ENCODE measurements at places on chromosomes 3 and 15.

GRCh38 chr3:106508331-106508893 is 639.6 kb upstream of the CBLB start:
- no peak for DNase-seq

- DNase-seq = no peak
Observed at GRCh38 chr3:9673082-9673481, 23.8 kb downstream of the MTMR14 start.

- no peak for DNase-seq
Observed at GRCh38 chr3:197846491-197846890, 55.4 kb downstream of the LRCH3 start.

DNA sequence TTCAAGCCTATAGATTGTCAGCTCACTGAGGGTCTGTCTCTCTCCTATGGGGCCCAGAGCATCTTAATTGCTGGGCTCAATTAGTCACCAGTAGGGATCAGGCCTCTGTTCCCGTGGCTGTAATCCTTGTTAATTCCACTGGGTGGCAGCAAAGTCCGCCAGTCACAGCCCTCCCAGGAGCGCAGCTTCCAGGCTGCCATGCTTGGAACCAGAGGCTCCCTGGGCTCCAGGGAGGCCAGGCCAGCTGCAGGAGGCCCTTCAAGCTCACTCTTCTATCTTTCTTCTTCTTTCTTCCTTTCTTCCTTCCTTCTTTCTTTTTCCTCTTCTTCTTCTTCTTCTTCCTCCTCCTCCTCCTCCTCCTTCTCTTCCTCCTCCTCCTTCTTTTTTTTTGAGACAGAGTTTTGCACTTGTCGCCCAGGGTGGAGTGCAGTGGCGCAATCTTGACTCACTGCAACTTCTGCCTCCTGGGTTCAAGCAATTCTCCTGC is 14.4 kb downstream of the RNU5B-1 start:
- peak; percentile 58 for DNase-seq

DNA sequence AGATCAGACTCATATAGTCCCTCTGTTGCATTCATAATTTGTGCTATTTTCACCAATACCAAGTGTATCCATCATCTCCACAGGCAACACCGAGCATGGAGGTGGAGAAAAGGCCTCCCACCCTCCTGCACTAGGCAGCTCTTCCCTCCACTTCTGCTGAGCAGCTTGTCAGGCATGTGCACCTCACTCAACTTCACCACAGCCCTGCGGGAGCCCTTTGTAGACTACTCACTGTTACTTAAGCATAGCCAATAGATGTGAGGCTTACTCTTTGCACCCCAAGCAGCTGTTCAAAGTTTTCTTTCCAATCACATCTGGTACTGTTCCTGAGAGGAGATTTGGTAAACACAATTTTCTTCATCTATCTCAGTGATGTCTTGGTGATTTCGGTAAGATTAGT is 16.9 kb upstream of the GUCA1C start:
- no peak for DNase-seq

- DNase-seq = no peak
Observed at GRCh38 chr3:138862531-138862923, 27.8 kb upstream of the PIK3CB start.

DNA sequence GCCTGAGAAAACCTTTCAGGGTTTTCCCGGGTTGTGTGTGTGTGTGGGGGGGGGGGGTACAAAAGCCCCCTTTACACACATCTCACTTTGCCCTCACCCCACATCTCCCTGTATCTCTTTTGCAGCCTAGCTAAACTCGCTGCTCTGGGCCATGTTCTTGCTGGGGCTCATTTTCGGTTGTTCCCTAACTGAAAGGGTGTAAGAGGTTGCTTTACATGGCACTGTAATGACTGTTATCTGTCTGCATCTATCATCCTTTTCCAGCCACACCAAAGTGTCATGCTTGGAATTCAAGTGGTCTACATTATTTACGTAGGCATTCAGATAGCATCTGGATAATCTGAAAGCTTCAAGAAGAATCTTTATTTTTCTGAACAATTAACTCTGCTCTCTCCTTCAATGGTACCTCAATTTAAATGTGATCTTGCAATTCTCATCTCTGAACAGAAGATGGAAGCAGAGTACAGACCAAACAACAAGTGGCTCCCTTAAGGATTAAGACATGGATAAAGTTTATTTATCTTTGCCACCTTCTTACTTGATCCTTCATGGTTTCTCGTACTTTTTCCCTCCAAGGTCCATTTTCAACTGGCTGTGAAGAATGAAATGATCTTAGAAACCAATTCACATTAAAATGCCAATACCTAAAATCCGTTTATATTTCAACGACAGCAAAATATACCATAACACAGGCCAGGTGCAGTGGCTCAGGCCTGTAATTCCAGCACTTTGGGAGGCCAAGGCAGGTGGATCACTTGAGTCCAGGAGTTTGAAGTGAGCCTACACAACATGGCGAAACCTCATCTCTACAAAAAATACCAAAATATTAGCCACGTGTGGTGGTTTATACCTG is 34.9 kb downstream of the DCLK3 start:
- DNase-seq = peak; percentile 1

DNA sequence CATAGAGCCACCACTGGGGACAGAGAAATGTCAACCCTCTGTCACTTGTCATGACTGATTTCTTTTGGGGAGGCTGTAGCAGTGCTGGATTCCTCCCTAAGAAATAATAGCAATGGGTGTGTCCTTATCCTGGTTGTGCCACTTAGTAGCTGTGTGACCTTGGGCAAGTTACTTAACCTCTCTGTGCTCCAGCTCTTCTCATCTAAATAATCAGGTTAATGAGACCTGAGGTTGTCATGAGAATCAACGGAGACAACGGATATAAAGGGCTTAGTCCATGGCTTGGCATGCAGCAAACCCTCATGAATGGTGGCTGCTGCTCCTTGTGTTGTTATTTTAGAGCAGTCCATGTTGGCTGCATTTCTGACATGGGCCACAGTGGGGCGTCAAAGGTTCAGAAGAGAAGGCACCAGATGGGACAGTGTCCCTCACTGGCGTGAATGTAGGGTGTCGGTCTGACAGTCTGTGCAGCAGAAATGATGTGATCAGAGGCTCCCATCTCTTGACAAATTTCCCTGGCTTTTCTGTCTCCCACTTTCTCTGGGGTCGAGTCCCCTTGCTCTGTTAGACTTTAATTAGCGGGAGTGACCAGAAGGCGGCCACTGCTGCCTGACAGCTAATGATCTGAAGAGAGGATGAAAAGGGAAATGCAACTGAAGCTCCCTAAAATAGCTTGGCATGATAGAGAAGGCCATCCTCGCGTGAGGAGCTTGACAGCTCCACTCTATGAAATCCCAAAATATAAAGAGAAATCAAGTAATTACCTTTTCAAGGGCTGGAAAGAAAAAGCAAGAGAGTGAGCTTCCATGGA is 209.4 kb downstream of the CADPS start:
- DNase-seq = peak; percentile 70

DNA sequence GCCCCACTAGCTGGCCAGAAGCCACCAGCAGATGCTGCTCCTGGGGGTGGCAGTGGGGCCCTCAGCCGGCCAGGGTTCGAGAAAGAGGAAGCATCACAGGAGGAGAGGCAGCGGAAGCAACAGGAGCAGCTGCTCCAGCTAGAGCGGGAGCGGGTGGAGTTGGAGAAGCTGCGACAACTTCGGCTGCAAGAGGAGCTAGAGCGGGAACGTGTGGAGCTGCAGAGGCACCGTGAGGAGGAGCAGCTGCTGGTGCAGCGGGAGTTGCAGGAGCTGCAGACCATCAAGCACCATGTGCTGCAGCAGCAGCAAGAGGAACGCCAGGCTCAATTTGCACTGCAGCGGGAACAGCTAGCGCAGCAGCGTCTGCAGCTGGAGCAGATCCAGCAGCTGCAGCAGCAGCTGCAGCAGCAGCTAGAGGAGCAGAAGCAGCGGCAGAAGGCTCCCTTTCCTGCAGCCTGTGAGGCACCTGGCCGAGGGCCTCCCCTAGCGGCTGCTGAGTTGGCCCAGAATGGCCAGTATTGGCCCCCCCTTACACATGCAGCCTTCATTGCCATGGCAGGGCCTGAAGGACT is 17.5 kb upstream of the APEH start:
- no peak for DNase-seq

DNA sequence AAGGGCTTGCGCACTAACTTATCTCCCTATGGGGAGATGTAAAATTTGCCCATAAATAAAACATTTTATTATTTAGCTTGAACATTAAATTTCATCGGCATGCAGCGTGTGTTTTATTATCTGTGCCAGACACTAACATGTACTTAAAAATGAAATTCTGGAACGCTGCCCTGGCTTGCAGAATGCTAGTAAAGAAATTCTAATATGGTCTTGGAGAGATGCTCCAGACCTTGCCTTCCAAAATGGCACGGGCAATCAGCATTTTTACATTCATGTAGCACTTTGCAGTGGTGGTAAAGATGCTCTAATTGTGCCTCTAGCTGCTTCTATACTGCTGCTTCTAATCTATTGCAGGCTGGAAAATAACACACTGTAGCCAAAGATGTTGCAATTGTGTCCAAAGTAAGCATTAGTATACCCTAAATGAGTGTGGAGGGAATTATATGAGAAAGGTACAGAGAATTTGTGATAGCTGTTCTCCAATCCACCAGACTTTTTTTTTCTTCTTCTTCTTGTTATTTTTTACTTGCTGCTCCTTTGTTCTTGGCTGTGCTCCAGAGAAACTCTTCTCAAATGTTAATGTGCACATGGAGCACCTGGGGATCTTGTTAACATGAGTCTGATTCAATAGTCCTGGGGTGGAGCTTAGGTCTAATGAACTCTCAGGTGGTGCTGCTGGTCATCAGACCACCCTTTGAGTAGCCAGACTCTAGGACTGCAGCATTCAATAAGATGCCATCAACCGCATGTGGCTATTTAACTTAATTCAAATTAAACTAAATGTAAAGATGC is 47.3 kb downstream of the CRABP1 start:
- DNase-seq = no peak

DNA sequence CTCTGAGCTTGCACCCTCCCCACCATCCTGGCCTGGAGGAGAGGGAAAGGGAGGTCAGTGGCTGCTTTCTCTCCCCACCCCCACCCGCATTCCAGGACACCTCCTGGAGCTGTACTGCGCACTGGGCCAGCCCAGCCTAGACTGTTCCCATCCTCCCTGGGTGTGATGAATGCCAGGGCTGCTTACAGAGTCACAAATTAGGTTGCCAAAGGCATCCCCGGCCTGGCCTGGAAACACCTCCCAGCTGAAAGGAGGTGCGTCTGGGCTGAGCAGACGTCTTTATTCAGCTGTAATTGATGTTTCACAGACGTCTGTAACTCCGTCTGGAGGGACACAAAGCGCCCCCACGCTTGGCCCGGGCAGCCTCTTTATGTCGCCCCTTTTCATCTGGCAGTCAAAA is 47.6 kb downstream of the RHCG start:
- DNase-seq = no peak

GRCh38 chr3:107221856-107222255 is 155.4 kb upstream of the CCDC54 start:
- no peak for DNase-seq

GRCh38 chr3:192128922-192129321 is 598.4 kb downstream of the FGF12 start:
- DNase-seq = peak; percentile 41

DNA sequence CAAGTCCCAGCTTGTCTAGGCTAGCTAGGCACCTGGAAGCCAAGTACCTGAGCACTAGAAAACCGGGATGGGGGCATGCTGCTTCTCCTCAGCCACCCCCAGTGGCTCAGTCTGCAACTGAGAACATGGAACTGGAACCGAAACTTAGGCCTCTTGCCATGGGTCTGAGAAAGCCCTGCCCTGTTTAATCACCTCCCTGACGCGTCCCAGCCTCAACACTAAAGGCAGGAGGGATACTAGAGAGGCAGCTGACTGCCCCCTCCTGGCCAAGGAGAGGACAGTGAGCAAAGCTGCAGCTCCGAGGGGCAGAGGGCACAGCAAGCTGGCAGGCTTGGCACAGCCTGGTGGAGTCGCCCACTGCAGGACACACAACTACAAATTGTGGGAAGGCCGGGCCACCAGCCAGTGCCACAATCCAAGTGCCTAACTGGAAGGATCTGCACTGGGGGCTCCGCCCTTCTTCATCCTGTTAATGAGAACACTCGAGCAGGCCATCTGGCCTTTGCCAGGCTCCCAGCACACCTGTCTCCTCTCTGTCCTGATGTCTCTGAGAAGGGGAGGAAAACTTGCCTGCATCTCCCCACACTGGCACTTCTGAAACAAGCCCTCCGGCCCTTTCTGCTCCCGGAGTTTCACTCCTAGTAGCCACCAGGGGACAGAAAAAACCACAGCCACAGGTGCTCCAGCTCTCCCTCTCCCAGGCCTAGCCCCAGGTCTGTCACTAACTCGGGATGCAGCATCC is 53.7 kb downstream of the BDH1 start:
- DNase-seq = peak; percentile 24

DNA sequence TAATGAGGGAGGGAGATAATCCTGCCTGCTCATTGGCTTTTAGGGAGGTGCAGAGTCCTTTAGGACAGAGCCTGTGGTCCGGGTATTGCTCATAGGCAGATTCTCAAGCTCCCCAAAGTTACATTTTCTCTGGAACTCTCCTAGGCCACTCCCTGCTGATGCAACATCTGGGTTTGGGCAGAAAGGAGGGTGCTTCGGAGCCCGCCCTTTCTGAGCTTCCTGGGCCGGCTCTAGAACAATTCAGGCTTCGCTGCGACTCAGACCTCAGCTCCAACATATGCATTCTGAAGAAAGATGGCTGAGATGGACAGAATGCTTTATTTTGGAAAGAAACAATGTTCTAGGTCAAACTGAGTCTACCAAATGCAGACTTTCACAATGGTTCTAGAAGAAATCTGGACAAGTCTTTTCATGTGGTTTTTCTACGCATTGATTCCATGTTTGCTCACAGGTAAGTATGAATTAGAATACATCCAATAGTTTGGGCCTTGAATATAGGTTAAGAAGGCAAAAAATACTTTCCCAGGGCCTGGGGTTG is at the start of gene IL20RB:
IL20RB (plus strand) TSS at position 233 of the 538 bp plus-strand sequence; CDS start at position 364, 131 bp downstream.
- no peak for DNase-seq

GRCh38 chr3:130488288-130488687 is 28.7 kb upstream of the COL6A6 start:
- no peak for DNase-seq

GRCh38 chr15:97087006-97087741 is 756.7 kb downstream of the NR2F2 start:
- no peak for DNase-seq

DNA sequence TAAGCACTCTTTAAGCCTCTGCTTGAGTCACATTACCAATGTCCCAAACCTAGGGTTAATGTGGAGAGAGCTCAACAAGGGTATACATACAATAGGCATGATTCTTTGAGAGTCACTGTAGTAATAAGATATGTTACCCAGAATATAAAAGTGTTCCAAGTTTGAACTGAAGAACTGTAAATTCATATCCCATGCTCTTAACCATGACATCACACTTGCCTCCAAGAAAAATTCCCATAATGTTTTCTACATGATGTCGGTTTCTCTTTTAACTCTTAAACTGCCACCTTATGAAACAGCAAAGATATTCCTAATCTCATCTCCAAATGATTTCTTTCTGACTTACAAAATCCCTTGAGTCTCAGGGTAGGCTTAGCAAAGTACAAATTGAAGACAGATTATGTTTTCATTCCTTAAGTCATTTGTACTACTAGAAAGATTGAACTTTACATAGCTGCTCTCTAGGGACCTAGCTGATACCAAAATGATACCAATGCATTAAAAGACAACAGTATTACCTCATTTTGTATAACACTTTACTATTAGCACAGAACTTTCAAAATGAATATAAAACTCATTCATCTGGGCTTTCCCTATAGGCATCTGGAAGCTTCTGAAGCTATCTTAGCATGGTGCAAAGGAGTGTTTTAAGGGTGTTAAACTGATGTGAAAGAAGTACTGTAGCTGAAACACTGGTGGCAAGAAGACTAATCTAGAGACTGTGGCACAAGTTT is 127.1 kb downstream of the KCNMB2 start:
- no peak for DNase-seq

Measured in NCI-H1092 (cell line).